ENCODE measurements at places on chromosomes 6 and 20. TPM values are rescaled to one million over a fixed set of nuclear protein-coding genes. Genes with fewer than 3 reads are reported as not detected.

GRCh38 chr6:31178143-31179041 is 7.9 kb upstream of the POU5F1 start:
- no peak for DNase-seq
- no peak overlapping the region for H3K27ac ChIP-seq
- H3K36me3 ChIP-seq: no peaks in the 10 kb centered on the region
- H3K4me3 ChIP-seq: no peak overlapping the region
- H3K4me1 ChIP-seq: no peaks in the 10 kb centered on the region

GRCh38 chr20:61611401-61612180 is 359.5 kb downstream of the CDH4 start:
- no peaks in the 10 kb centered on the region for H3K4me1 ChIP-seq
- peak; percentile 34 for DNase-seq
- no peak overlapping the region for H3K27ac ChIP-seq
- H3K27me3 ChIP-seq: no peaks in the 10 kb centered on the region

EDN3 gene
- total RNA-seq: not detected

RXRB gene
- total RNA-seq: 10.1 TPM

CGA gene
- total RNA-seq: not detected

DNA sequence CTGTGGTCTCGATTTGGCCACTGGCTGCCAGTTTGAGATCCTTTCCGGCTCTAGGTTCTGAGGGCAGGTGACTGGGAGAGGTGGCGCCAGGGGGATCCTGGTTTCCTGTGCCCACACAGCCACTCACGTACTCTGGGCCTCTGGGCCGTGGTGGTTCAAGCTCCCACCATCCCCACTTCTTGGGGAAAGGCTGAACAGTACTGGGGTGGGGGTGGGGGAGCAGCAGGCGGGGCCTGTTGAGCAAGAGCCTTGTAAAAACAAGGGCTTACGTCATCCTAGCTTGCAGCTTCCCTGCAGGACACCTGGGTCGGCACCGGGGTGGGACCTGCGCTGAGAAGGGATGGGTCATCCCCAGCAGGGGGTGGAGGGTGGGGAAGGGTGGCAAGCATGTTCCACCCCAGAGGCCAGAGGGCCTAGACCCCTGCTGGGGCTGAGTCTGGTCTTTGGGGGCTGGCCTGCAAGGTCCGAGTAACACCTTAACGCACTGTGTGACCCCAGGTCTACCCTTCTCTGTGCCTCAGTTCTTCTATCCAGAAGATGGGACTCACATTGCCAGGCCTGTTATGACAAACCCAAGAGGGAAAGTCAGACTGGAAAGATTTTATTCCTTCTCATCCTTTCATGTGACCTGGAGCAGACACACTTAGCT is 3.1 kb upstream of the CEBPB start:
- peaks cover 4% of the 10 kb centered on the region for H3K4me1 ChIP-seq
- H3K27ac ChIP-seq: peak overlapping the region; percentile 70
- H3K36me3 ChIP-seq: no peaks in the 10 kb centered on the region
- H3K27me3 ChIP-seq: no peaks in the 10 kb centered on the region
- DNase-seq: peak; percentile 90

DNA sequence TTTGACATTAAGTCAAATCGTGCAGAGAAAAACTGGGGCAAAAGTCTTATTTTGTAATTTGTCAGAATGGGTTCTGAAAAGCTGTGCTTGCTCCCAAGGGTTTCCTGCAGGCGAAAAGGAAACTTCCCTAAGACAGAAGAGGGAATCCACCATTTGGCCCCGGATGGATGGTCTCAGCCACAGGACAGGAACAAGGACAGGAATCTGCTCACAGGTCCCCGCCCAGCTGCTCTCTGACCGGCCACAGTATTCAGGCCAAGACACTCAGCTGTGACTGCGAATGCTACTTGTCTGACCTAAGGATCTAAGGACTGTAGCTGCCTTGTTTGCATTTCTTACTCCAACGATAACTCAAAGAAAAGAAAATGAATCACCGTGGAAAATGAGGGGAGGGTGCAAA is 197.0 kb downstream of the BMP7 start:
- no peak overlapping the region for H3K4me3 ChIP-seq
- no peaks in the 10 kb centered on the region for H3K27me3 ChIP-seq
- H3K27ac ChIP-seq: no peak overlapping the region
- DNase-seq: no peak

COL11A2 gene
- 1.4 TPM for total RNA-seq

DNA sequence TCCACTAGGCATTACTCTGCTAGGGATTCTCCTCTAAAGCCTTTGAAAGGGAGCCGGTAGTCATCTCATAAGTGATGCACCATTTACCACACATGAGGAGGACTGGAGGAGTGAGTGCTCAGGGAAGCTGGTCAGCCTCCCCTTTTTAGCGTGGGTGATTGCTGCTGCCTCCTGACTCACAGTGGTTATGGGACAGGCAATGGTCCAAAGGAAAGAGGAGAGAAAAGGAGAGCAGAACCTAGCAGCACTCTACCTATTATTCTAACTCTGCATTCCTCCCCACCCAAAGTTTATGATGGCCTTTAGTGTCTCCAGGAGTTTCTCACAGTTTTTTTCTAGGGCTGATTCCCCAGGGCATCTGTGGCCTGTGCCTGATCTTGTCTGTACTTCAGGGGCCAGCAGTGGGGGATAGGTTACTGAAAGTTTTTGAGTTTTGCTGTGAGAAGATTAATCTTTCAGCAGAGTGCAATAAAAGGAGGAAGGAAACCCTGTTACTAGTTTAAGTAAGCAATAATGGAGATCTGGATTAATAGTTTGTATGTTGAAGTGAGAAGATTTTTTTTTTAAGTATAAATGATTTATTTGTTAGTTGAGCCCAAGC is 36.4 kb upstream of the GCLC start:
- no peak overlapping the region for H3K4me3 ChIP-seq
- no peaks in the 10 kb centered on the region for H3K27me3 ChIP-seq
- H3K27ac ChIP-seq: no peak overlapping the region

- no peaks in the 10 kb centered on the region for H3K4me1 ChIP-seq
- H3K36me3 ChIP-seq: peaks cover 8% of the 10 kb centered on the region
- no peak for DNase-seq
- H3K4me3 ChIP-seq: no peak overlapping the region
- peak overlapping the region; percentile 59 for H3K27ac ChIP-seq
Measured at GRCh38 chr6:137871831-137872454, 4.9 kb downstream of the TNFAIP3 start.

DNA sequence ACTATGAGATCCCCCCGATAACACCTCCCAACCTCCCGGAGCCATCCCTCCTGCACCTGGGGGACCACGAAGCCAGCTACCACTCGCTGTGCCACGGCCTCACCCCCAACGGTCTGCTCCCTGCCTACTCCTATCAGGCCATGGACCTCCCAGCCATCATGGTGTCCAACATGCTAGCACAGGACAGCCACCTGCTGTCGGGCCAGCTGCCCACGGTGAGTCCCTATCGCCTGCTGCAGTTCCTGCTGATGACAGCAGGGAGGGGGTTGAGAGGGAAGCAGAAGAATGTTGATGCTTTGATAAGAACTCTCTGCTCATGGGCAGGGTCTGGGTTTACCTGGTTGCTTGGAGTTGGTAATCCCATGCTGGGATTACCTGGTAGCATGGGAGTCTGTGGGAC is 91.9 kb downstream of the TOX2 start:
- no peak for DNase-seq
- H3K36me3 ChIP-seq: no peaks in the 10 kb centered on the region
- no peaks in the 10 kb centered on the region for H3K4me1 ChIP-seq
- no peak overlapping the region for H3K27ac ChIP-seq

Measured in right lobe of liver (tissue), 6 donors.